ENCODE measurements at places on chromosomes 12 and 14.
A peak's percentile ranks its signal among the peaks of the same experiment; 100 is the strongest.

GRCh38 chr12:87775051-87775450 lies 254.2 kb downstream of the C12orf50 start:
- no peak for DNase-seq

GRCh38 chr14:80987235-80988032 lies 32.0 kb downstream of the TSHR start:
- peak; percentile 63 for DNase-seq

- no peak for DNase-seq
Measured at GRCh38 chr12:53179687-53180219, 769 bp upstream of the ZNF740 start.

- DNase-seq, result no peak
Measured at GRCh38 chr12:6241495-6241894, 41.3 kb downstream of the CD9 start.

DNA sequence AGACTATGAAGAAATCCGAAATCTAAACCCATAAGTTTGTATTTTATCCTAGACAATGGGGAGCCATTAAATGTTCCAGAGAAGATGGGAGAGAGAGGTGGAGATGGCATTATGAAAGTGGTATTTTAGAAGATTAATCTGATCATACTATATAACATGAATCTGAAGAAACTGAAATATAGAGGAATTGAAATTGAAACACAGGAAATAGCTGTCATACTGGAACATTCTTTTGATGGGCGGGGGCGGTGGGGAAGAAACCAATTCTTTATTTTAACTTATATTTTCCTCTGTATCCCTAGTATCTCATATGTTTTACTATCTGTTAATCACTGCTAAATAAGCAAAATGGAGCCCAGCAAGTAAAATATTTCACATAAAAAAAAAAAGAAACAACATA lies 27.0 kb upstream of the FOXN3 start:
- DNase-seq, result no peak

DNA sequence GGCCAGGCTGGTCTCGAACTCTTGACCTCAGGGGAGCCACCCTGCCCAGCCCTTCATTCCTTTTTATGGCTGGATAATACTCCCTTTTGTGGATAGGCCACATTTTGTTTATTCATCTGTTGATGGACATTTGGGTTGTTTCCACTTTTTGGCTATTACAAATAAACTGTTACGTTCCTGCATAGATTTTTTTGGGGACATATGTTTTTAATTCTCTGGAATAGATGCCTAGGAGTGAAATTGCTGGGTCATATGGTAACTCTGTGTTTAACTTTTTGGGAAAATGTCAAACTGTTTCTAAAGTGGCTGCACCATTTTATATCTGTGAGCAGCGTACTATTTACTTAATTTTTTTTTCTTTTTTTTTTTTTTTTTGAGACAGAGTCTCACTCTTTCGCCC lies 9.8 kb downstream of the KMT5A start:
- DNase-seq, result no peak

GRCh38 chr14:92531106-92531873 lies 17.7 kb downstream of the RIN3 start:
- DNase-seq, result no peak

- no peak for DNase-seq
Measured at GRCh38 chr12:31308116-31308515, 17.8 kb downstream of the SINHCAF start.

GRCh38 chr14:77985211-77985615 lies 185.0 kb upstream of the NRXN3 start:
- DNase-seq, result no peak

- DNase-seq, result no peak
Measured at GRCh38 chr12:26523708-26524150, 309.3 kb downstream of the ITPR2 start.

DNA sequence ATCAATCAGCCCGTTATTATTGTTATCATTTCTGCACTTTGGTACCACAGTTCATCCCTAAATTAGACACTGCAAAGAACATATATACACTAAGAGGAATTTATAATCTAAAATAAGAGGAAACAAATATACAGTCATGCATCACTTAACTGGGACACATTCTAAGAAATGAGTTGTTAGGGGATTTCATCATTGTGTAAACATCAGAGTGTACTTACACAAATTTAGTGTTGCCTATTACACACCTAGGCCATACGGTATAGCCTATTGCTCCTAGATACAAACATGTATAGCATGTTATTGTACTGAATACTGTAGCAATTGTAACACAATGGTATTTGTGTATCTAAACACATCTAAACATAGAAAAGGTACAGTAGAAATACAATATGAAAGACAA lies 190.5 kb downstream of the BMP4 start:
- no peak for DNase-seq

DNA sequence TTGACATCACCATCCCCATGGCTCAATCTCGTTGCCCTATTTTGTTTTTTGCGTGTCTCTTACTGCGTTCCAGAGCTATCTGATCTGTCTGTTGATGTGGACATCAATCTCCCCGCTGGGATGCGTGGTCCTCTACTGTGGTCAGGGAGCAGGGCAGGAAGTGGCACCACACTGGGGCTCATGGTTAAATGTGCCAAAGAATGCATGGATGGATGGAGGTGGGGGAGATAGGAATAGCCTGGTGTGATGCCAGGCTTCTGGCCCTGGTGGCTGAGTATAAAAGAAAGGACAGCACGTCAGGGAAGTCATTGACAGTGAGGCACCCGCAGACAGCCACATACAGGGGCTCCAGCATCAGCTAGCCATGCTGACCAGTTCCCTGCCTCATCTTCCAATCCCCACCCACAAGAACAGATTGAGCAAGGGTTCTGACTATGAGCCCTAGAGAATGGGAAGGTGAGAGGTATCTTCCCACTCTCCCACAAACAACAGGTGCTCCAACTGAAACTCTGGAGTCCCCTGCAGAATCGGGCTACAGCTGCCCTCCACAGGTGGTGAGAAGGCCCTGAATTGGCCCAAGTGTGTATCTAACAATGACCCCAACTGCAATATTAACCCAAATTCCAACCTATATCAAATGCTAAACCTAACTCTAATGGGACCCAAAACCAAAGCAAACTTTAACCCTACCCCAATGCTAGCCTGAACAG lies 2.7 kb upstream of the BEGAIN start:
- DNase-seq, result no peak

GRCh38 chr12:124032265-124032886 lies 59.4 kb downstream of the ZNF664 start:
- DNase-seq, result no peak

DNA sequence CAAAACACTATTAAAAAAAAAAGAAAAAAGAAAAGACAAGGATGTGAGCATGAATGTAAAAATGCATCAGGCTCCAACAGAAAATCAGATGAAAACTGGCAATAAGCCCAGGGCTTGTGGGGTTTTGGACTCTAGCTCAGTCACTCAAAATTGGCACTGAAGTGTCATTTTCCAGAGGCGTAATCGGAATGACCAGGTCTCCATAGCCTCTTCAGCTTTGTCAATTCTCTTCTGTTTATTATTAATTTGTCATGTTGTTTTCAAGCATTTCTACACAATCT lies 137.2 kb upstream of the TRHDE start:
- no peak for DNase-seq

- no peak for DNase-seq
Measured at GRCh38 chr14:31893221-31893757, 183.8 kb upstream of the ARHGAP5 start.

GRCh38 chr14:33062476-33062875 lies 123.8 kb downstream of the NPAS3 start:
- DNase-seq, result no peak

GRCh38 chr12:20268771-20269170 lies 99.6 kb upstream of the PDE3A start:
- no peak for DNase-seq

DNA sequence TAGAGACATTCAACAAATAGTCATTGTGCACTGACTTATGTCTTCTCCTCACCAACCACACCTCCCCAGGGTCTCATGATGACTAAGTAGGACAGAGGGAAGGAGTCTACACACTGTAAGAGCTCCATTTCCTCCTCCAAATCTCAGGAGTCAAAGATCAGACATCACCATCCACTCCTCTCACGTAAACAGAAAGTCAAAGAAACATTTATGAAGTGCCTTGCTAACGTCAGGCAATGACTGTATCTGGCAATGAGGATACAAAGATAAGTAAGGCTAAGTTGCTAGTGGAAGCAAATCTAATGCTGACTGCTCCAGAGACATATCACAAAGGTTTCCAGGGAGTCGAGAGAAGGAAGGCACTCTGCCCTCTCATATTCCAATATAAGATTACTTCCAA lies 88.9 kb downstream of the SLC2A13 start:
- DNase-seq, result no peak

DNA sequence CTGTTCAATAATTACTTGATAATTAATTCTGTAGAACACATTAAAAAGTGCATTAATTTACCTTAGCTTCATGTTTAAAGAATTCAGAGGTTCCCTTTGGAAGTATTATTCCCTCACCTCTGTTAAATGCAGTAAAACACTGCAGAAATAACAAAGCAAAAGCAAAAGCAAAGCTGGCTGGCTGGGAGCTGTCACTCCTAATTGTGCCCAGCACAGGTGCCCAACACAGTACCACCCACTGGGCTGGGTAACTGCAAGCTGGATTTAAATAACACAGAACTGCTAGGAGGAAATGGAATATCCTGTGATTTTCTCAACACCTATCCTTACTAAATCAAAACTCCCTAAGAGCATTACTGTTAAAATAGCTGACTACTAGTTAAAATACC lies 72.6 kb downstream of the SLC2A13 start:
- DNase-seq, result peak; percentile 31

DNA sequence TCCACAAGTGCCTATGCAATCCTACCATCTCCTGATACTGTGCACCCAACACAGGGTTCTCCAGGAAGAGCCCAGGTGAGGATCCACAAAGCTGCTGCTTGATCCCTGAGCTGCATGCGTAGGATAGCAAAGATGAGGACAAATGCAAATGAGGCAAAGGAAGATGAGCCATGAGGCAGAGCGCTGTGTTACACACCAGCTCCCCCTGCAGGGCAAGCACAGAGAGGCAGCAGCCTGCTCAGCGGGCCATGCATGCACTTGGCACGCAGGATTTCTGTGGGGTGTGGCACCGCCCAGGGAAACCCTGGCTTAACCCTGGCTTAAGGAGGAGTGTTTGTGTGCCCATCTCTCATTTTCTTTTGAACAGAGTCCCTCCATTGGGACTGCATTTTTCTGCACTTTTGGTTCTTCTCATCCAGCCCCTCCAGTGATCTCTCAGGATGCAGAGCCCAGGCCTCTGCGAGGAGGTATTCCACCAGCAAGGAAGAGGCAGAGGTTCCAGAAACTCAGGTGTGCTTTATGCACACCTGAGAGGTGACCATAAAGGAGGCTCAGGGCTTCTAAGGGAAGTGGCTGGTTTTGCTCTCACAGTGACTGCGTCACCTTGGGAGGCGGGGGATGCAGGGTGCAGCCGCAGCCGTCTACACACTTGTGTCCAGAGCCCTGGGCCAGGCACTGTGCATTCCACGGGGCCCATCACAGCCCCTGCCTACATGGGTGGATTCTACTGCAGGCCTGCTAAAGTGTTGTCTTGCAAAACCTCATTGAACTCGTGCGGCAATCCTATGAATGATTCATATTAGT lies 973.3 kb upstream of the TMEM132C start:
- DNase-seq, result peak; percentile 33

DNA sequence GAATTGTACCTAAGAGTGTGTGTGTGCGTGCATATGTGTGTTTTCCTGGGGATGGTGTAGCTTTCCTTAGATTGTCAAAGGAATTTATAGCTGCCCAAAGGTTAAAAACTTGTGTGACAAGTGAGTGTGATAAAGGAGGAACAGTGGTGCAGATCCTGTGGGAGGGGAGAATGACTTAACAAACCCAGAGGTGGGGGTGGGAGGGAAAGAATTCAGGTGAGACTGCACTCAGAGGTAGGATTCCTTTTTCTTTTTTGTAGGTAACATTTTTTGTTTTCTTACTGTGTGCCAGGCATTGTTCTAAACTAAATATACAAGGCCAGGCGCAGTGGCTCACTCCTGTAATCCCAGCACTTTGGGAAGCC lies 45.3 kb upstream of the SINHCAF start:
- DNase-seq, result no peak

- no peak for DNase-seq
Measured at GRCh38 chr14:91062600-91062999, 2.2 kb upstream of the RPS6KA5 start.

GRCh38 chr12:5715021-5715420 lies 230.0 kb downstream of the ANO2 start:
- no peak for DNase-seq

DNA sequence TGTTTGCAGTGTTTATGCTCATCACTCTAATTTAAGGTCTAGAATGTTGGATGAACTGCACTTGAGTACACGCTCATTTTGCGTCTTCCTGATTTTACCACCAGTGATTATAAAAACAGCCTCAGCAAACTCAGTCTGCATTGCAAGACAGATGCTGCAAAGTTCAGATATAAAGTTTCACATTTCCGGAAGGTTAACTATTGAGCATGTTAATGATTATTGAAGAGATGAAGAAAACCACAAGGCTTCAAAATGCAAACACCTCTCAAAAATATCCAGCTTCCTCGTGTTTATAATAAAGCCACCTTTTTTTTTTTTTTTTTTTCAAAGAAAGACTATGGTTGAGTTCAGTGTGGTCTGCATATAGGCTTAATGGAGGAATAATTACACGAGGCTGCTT lies 92.1 kb upstream of the BMP4 start:
- DNase-seq, result no peak

DNA sequence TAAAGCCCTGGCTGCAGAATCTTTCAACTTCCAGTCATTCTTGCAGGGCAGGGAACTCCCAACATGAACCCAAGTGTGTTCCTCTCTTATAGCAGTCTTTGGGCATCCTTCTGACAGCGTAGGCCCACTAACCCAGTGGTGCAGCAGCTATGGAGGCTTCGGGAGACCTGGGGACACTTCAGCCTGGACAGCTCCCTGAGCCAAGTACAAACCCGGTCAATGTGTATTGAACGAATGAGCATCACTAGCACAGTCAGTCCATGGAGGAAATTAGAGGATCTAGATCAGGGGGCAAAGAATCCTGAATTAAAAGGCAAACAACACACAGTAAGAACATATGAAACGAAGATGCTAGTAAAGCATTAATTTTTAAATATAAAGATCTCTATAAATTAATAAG lies 41.8 kb downstream of the KIAA0586 start:
- no peak for DNase-seq

GRCh38 chr12:116692605-116693004 lies 45.3 kb downstream of the SPRING1 start:
- DNase-seq, result no peak

DNA sequence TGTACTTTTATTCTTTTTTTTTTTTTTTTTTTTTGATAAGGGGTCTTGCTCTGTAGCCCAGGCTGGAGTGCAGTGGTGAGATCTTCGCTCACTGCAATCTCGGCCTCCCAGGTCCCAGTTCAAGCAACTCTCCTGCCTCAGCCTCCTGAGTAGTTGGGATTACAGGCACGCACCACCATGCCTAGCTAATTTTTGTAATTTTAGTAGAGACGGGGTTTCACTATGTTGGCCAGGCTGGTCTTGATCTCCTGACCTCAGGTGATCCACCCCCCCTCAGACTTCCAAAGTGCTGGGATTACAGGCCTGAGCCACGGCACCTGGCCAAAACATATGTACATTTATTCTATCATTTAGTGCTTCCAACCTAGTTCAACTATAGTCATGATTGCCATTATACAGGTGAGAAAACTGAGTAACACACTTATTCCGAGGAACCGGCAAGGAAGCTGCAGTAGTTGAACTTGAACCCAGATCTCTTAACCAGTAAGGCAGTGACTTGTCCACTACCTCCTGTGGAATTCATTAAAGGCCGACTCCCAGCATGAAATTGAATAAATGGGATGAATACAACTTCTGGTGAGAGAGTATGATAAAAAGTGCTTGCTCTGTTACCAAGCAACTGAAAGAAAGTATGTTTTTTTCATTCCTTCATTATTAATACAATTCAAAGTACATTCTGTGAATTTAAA lies 755 bp upstream of the ATF7IP start:
- no peak for DNase-seq

All from CD4-positive, alpha-beta memory T cell (primary cell).